ENCODE measurements at places on chromosomes 16 and 17.
A peak's percentile ranks its signal among the peaks of the same experiment; 100 is the strongest.

DNA sequence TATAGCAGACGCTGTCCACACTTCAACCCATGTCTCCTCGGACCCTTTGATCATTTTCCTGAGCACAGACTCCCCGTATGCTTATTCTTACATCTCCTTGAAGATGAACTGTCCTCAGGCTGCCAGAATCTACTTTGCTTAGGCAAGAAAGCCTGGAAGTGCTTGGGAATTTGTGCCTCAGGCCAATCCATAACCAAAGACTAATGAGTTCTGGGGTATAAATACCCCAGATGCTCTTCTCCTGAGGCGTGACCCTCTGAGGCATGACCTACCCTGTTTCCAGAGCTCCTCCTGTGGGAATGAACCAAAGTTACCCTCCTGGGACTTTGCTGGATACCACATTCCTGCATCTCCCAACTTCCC lies 10.1 kb upstream of the TEKT3 start:
- no peak for DNase-seq

DNA sequence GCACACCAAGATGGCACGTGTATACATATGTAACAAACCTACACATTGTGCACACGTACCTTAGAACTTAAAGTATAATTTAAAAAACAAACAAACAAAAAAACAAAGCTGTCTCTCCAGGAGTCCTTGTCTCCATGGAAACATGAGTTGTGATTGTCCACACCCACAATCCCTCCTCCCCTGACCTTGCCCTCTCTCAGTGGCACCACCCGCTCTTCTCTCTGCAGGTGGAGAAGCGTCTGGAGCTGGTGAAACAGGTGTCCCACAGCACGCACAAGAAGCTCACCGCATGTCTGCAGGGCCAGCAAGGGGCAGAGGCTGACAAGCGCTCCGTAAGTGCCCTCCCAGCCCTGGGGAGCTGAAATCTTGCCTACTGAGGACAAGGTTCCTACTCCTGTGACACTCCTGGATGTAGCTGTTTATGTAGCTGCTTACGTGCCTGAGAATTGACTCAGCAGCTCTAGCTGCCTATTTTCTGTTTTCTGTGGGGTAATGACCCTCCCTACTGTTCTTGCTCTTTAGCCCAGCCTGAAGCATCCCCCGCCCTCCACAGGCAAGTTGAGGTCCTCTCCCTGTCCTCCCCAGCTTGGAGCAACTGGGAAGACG lies 107.0 kb downstream of the ARHGAP44 start:
- DNase-seq: no peak

DNA sequence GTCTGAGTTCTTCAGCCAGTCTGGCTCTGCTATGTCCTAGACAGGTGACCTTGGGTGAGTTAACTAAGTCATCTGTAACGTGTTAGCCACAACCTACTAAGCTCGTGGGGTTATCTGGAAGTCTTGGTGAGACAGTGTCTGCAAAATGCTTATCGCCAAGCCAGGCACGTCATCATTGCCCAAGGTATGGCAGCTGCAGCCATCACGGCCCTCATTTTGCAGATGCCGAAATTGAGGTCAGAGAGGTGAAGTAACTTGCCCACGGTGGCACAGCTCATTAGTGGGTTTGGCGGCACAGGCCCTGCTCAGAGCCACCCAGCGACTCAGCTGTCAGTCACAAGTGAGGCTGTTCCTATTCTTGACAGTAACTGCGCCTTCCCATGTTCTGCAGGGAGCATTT lies 79.8 kb downstream of the CMIP start:
- no peak for DNase-seq

- DNase-seq: no peak
These were observed 89.0 kb downstream of the SLC39A11 start for GRCh38 chr17:73003487-73003886.

DNA sequence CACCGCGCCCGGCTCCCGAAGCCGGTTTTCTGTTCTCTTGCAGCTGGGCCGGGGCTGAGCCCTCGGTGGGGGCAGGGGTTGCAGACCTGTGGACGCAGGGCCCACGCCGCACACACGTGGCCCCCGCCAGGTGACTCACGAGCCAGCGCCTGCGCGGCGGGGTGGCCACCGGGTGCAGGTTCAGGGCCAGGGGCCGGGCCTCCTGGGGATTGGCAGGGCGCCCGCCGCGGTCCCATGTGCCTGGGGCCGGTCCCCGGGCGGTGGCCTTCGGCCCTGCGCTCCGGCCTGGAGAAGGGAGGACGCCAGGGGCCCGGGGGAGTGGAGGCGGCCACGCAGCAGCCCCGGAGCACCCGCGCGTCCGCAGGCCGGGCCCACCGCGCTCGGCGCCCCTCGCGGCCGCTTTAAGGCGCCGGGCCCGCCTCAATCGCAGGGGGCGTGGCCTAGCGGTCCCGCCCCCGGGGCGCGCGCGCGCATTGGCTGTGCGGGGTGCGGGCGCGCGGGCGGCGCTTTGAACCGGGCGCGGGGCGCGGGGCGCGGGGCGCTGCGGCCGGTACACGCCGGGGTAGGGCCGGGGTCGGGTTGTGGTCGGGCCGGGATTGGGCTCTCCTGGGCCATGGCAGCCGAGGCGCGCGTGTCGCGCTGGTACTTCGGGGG lies at the start of gene SLC25A10:
Gene SLC25A10, plus strand, starts transcription at position 471 of the 654 bp plus-strand sequence. Its CDS starts 143 bp downstream, at position 614.
- peak; percentile 39 for DNase-seq

DNA sequence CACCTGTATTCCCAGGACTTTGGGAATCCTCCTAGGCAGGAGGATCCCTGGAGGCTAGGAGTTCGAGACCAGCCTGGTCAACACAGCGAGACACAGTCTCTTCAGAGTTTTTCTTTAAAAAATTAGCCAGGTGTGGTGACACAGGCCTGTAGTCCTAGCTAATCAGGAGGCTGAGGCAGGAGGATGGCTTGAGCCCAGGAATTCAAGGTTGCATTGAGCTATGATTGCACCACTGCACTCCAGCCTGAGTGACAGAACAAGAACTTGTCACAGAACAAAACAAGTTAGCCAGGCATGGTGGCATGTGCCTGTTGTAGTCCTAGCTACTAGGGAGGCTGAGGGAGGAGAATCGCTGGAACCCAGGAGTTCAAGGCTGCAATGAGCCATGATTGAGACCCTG lies 24.8 kb downstream of the ANKRD40 start:
- DNase-seq: no peak

- DNase-seq: no peak
These were observed 205.2 kb upstream of the RPL38 start for GRCh38 chr17:73998249-73998648.

DNA sequence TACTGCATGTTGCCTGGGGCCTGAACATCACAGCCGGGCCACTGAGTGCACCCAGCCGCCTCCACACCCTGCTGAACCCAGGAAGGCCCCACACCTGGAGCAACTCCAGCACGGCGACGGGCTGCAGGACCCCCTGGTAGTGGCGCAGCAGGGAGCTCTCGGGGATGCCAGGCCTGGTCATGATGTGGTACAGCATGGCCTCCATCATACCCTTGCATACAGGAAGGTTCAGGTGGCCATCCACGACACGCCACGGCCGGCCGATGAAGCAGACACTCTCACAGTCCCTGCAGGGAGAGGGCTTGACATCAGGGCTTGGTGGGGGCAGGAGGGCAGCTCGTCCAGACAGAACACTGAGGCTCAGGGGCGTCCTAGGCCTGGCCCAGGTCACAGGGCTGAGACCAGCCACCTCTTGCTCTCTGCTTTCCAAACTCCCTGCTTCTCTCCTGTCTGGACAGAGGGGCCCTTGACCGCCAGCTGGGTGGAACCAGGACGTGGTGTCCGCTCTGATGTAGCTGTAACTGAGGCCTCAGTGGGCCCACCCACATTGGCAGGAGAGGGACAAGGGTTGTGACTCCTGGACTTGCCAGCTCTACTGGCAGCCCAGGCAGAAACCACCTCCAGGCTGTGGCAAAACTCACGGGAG lies 60.3 kb downstream of the IL21R start:
- no peak for DNase-seq

GRCh38 chr16:31471875-31472708 lies at the start of gene TGFB1I1:
TSS of gene TGFB1I1 (plus strand) at chr16:31472152. CDS start at chr16:31472189, 37 bp downstream.
- DNase-seq: peak; percentile 71

DNA sequence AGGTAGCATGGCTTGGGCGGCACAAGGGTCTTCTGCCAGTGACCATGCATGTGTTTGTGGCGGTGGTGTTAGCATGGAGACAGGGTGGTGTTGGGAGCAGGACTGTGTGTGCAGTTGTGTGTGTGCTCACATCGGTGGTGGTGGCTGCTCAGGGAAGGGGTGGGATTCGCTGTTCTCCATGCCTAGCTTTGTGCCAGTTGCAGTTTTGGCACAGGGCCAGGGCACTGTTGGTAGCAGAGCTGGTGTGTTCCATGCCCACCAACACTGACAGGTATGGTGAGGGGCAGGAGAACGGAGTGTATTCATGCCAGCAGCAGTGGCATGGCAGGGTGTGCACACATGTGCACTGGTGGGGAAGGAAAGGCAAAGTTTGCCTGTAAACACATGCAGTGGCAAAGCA lies 77.3 kb upstream of the TEKT1 start:
- no peak for DNase-seq

DNA sequence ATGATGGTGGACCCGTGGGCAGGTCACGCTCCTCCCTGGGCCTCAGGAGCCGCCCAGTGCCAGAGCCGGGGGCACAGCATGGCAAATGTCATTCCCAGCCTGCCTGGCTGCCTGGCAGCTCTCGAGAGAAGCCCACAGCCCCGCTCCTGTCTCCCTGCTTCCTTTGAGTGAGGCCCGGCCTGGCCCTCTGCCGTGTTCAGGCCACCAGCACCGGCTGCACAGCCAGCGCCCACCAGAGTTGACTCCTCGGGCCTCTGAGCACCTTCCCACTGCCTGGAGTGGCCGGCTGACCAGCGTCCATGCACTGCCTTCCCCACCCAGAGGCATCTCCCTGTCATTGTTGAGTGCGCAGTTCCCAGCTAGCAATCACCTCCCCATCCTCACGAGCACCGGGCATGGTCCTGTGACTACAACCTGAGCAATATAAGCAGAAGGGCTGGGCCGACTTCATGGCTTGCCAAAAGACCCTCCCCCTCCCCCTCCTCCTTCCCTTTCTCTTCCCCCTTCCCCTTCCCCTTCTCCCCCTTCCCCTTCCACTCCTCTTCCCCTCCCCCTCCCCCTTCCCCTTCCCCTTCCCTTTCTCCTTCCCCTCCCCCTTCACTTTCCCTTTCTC lies 11.9 kb upstream of the SLC38A10 start:
- no peak for DNase-seq

DNA sequence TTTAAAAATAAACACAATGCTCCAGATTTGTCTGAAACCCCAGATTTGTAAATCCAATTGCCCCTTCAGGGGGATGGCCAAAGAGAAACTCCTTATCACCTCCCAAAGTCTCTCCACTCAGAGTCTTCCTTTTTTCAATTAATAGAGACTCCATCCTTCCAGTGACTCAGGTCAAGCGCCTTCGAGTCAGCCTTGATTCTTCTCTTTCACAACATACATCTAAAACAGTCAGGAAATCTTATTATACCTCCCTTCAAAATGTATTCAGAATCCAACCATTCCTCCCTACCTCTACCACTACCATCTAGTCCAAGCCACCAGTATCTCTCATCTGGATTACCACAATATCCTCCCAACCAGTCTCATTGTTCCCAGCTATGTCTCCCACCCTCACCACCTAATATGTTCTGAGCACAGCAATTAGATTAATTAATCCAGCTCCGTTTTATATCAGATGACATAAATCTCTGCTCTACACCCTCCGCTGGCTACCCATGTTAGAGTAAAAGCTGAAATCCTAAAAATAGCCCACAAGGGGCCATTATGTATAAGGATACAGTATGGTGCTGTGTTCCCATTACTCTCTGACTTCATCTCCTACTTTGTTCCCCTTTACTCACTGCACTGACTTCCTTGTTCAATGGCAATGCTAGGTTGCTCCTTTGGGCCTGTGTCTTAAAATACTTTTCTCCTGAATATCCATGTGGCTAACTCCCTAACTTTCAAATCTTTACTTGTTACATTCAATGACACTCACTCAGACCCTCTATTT lies 11.8 kb downstream of the SIAH1 start:
- DNase-seq: no peak

DNA sequence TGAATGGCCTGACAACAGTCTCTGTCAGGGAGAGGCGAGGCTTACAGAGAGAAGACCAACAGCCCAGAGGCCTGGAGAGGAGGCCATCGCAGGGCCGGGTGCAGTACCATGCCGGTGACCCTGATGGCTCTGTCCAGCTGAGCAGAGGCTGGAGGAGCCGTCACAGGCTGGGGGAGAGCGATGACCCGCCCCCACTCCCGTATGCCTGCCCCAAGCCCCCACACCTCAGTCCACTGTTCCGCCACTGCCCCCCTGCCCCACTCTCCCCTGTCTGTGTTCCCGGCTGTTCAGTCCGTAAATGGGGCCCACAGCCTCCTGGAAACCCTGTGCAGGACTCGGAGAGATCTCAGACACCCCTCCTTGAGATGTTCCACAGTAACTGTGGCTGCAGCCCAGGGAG lies 12.8 kb upstream of the FAM83G start:
- no peak for DNase-seq

- peak; percentile 24 for DNase-seq
These were observed 18.6 kb downstream of the GRIN2C start for GRCh38 chr17:74840989-74841666.

DNA sequence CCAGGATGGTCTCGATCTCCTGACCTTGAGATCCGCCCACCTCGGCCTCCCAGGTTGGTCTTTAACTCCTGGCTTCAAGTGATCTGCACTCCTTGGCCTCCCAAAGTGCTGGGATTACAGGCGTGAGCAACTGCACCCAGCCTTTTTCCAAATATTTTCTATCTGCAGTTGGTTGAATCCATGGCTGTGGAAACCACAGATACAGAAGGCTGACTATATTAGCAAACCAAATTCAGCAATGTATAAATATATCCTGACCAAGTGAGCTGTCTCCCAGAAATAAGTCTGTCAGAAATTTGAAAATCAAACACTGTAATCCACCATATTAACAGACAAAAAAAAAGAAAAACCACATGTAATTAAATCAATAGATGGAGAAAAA lies 9.6 kb downstream of the CFDP1 start:
- no peak for DNase-seq

DNA sequence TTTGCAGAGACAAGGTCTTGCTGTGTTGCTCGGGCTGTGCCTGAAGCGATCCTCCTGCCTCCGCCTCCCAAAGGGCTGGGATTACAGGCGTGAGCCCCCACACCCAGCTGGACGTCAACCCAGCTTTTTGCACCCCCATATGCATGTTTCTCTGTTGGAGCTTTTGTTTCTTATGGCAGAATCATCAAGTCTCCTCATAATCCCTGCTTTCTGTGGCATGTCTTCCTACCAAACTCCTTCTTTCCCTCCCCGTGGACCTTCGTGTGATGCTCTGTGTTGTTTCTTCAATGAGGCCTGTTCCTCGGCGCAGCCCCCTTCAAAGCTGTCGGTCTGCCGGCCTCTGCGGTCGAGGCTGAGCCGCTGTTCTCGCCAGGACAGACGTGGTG lies 71.6 kb downstream of the METRNL start:
- DNase-seq: no peak

GRCh38 chr17:48678141-48678971 lies 44.0 kb downstream of the PRAC1 start:
- DNase-seq: peak; percentile 19
